ENCODE measurements at places on chromosomes 16 and 17. TPM values are rescaled to one million over a fixed set of nuclear protein-coding genes. Genes with fewer than 3 reads are reported as not detected.

Gene FGF11
- 7.5 TPM for total RNA-seq

Gene NUTF2
- total RNA-seq, result 313 TPM

Gene ITGA2B
- 0.23 TPM for total RNA-seq

Gene PDILT
- total RNA-seq, result not detected

Gene IRF8
- not detected for total RNA-seq

Gene GCGR
- total RNA-seq, result not detected

Gene CHST5
- total RNA-seq, result not detected

Gene NOG
- total RNA-seq, result 1.4 TPM

Gene MRPL28
- total RNA-seq, result 202 TPM

Gene JUP
- total RNA-seq, result 457 TPM

Gene CARD14
- total RNA-seq, result 0.62 TPM

Gene KRT20
- total RNA-seq, result not detected

Gene ROGDI
- total RNA-seq, result 23.0 TPM

Gene KRT33A
- total RNA-seq, result not detected
